ENCODE measurements at places on chromosomes 16 and 17.

DNA sequence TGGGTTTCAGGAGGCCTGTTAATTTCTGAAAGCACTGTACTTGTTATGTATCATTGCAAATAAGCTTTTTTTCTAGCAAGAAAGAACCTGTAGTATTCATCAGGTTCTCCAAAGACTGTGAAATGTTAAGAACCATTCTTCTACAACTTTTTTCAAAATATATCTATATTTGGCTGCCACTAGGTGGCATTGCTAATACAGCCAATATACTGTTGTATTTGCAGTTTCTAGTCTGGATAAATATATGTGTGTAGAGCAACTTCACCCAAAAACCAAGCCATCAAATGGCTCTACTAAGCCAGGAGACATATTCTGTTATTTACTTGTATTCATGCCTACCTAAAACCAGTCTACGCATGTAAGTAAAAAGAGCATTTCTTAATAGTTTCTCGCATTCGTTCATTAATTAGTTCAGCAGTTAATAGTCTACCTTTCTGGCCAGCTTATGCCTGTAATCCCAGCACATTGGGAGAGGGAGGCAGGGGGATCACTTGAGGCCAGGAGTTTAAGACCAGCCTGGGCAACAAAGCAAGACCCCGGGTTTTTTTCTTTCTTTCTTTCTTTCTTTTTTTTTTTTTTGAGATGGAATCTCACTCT is 39.5 kb downstream of the VMP1 start:
- no peak for DNase-seq

- DNase-seq = no peak
These were observed 226.8 kb downstream of the CPPED1 start for GRCh38 chr16:12576878-12577277.

- DNase-seq = no peak
These were observed 41.2 kb downstream of the TTC19 start for GRCh38 chr17:16040710-16041251.

DNA sequence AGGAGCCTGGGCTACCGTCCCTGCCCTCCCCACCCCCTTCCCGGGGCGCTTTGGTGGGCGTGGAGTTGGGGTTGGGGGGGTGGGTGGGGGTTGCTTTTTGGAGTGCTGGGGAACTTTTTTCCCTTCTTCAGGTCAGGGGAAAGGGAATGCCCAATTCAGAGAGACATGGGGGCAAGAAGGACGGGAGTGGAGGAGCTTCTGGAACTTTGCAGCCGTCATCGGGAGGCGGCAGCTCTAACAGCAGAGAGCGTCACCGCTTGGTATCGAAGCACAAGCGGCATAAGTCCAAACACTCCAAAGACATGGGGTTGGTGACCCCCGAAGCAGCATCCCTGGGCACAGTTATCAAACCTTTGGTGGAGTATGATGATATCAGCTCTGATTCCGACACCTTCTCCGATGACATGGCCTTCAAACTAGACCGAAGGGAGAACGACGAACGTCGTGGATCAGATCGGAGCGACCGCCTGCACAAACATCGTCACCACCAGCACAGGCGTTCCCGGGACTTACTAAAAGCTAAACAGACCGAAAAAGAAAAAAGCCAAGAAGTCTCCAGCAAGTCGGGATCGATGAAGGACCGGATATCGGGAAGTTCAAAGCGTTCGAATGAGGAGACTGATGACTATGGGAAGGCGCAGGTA is 762 bp downstream of the CDK12 start:
- no peak for DNase-seq

DNA sequence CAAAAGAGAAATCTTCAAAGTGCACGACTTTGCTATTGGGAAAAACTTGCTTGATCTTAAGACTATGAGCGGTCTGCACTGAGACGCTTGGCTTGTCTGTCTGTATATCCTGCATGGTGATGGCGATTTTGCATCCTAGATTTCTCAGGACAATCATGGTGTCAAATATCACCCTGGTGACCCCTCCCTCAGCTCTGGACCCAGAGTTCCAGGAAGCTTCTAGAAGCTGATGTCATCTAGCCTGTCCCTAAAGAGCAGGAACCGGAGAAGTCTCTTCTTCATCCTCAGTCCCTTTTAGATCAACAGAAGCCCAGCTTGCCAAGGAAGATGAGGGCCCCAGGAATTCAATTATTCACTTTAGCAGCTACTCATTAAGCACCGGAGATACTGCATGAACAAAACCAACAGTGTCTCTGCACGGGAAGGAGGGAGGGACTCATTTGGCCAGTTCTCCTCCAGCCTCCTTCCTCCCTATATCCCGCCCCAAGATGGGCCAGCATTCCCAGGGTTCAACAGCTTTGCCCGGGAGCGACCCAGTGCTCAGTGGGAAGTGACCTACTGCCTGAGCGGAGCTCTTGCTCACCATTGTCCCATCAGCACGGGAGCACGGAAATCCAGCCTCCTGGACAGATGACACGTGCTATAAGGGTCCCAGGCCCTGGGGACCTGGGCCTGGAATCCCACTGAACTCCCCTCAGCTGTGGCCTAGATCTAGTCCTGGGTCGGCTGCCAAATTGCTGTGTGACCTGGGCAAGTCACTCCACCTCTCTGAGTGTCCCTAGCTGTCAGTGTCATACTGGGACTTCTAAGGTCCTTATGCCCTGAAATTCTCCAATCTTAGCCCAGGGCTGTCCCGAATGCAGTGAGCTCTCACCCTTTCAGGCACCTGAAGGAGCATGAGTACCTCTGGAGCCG is 3.8 kb downstream of the EMP2 start:
- no peak for DNase-seq

DNA sequence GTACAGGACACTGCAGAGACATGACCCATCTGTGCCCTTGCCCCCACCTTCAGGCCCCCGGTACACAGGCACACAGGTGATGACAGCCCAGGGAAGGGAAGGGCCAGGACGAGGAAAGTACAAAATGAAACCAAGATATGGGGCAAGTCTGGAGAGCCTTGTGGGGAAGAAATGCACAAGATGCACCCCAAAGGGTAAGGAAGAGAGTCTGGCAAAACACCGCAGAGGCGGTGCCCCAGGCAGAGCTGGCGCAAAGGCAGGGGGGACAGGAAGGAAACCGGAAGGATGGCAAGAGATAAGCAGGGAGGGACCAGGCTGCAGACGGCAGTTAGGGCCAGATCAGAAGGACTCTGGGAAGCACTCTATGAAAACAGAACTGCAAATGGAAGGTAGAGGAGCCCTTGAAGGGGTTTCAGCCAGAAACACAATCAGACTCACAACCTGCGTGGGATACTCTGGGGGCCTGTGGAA is 81.4 kb downstream of the SLC39A11 start:
- DNase-seq = no peak

DNA sequence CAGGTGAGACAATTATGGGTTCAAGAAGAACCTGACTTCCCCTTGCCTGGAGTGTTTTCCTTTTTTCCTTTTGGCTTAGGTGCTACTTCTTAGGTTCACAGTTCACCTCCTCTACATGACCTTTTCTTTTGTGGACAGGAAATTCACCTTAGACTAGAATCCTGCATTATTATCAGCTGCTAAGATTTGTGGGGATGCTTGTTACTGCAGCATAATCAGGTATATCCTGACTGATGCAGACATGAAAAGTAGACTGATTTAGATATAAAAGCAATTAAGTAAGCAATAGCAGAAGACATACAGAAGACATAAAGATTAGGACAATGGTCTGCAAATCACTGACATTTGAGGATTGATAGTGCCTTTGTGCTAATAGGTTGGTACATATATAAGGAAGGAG is 168.3 kb downstream of the SALL1 start:
- DNase-seq = no peak

GRCh38 chr16:30651124-30652004 is 604 bp downstream of the PRR14 start:
- peak; percentile 75 for DNase-seq

DNA sequence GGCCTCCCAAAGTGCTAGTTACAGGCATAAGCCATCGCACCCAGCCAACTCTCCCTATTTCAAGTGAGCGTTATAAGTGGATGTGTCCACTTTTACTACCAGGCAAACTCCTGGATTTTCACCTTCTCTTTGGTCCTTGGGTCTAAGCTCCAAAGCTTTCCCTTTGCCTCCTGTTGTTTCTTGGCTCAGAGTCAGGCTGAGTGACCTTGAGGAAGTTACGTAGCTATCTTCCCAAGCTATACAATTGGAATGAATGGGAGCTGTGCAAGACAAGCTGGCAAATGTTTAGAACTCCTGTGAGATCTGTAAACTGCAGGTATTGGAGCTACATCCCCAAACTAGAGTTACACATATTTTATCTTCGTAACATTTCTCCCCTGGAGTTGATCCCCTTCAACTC is 20.3 kb downstream of the NXPH3 start:
- DNase-seq = no peak

GRCh38 chr17:74970395-74970794 is 2.2 kb downstream of the HID1 start:
- DNase-seq = no peak

DNA sequence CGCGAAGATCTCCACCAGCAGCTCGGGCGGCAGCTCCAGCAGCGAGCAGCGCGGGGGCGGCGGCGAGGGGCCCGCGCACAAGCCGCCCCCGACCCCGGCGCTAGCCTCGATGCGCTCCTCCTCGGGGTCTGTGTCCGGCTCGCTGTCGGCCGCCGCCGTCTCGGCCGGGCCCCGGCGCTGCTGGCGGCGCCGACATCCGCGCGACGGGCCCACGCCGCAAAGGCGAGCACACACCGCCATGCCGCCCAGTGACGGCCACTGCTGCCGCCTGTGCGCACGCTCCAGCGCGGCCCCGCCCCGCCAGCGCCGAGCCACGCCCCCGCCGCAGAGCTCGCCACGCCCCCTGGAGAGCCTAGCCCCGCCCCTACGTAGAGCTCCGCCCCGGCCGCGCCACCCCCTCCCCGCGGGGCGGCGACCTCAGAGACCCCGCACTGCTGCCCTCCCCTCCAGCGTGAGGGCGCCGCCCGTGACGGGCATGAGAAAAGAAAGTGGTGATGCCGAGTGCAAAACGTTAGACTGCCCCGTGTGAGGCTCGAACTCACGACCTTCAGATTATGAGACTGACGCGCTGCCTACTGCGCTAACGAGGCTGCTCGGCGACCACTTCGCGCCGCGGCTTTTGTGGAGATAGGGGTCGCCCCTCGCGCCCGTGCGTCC is at the start of gene FBXO31:
FBXO31 (minus strand) TSS at position 272 of the 657 bp plus-strand sequence; CDS start at position 240, 32 bp downstream.
- peak; percentile 94 for DNase-seq

DNA sequence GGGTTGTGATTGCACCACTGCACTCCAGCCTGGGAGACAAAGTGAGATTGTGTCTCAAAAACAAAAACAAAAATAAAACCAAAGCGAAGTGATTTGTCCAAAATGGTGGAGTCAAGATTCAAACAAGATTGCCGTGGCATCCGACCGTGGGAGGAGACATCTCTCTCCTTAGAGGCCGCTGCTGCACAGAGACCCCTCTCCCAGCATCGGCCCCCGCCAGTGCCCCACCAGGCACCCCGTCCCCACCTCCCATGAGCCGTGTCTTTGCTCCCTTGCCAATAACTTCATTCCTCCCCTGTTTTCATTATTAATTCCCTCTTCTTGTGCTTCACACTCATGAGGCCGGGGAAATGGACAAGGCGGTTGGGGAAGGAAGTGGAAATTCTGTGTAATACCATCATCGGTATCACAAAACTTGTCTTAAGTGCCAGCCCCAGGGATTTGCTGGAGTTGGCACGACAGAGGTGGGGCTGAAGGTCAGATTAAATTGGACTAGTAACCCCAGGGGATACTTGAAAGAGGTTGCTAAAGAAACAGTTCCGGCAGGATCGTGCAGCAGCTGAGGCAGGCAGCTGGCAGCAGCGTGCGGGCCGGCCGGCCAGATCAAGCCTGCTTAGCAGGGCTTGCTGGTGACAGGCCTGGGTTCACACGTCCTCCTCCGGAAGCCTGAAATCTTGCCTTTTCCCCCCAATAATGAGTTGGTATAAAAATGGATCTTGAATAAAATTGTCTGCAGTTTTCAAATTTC is 66.8 kb downstream of the RTN4RL1 start:
- DNase-seq = no peak

- no peak for DNase-seq
These were observed 7.1 kb upstream of the KRT23 start for GRCh38 chr17:40944531-40944930.

GRCh38 chr16:88938777-88939244 is 38.2 kb downstream of the CBFA2T3 start:
- no peak for DNase-seq

- DNase-seq = no peak
These were observed 1.9 kb upstream of the SLC5A2 start for GRCh38 chr16:31480851-31481536.

GRCh38 chr16:55488306-55488705 is 9.3 kb downstream of the MMP2 start:
- DNase-seq = no peak

DNA sequence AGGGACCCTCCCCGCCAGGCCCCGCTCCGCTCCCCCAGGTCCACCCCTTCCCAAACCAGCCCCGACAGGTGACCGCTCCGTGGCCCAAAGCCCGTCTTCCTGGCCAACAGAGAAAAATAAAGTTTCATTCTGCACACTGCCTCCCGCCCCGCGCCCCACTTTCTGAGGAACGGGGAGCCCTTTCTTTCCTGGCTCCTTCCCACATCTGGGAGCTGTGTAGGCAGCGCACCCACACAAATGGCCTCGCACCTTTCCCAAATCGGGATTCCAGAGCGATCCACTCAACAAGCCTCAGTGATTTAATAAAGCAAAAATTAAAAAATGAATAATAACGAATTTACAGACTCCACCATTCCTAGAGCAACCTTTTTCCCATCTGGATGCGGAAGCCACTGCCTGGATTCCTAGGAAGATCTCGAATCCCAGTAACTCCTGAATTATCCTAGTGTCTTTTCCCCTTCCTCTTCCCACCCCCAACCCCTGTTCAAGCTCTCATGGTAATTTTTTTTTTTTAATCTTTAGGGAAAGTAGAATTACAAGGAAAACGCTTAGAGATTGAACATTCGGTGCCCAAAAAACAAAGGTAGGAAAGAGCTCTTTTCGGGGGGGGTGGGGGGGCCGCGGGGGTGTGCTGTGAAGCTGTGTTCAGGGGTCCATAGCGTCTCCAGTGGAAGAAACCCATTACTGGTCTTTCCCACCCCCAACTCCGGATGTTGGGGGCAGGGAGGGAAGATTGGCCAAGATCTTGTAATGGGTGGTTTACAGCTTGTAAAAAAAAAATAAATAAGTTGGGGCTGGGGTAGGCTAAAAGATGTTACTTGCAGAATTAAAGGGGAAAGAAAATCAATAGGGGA is 1.6 kb downstream of the IGF2BP1 start:
- no peak for DNase-seq

- no peak for DNase-seq
These were observed 59.8 kb downstream of the MRM1 start for GRCh38 chr17:36661047-36661666.

- DNase-seq = no peak
These were observed 42.3 kb downstream of the ABCC12 start for GRCh38 chr16:48113471-48113870.

Data from stimulated activated CD4-positive, alpha-beta T cell treated with anti-CD3 and anti-CD28 coated beads, Interleukin-4, amount 100 ng/mL, for 48 hours (primary cell).